Stimulated activated CD8-positive, alpha-beta memory T cell treated with anti-CD3 and anti-CD28 coated beads, Interleukin-15, amount 100 ng/mL, for 24 hours (primary cell): ENCODE measurements at places on chromosomes 1 and 21.

DNA sequence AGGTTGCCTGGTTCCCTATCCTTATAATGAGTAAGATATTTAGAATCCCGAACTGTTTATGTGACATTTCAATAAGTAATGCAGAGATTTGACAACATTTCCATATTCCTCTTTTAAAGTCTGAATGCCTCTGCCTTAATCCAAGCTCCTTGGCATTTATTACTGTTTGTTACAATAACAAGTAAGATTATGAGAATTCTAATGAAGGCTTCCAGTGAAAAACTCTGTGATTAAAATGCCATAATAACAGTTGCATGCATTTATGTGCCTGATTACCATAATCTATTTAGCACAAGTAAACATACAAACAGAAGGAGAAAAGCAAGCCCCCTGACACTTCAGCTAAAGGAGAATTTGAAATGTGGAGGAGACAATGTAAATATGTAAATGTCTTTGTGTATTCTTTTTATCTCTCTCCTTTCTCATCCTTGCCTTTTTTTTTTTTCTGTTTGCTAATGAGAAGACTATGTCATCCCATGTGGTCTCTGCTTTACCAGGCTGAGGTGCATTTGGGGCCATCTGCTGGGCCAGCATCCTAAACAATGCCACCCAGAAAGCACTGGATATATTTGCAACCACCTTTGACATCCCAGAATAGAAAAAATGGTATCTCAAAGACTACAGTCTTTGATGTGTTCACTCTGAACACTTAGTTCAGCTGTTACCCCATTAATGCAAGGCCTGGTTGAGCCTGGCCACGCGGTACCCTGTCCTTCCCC, 17.2 kb upstream of the OLIG2 start:
- no peak for DNase-seq

- DNase-seq, result no peak
Observed at GRCh38 chr1:221141096-221141495, 261.9 kb downstream of the HLX start.

- no peak for DNase-seq
Observed at GRCh38 chr1:163406772-163407171, 85.0 kb downstream of the NUF2 start.

DNA sequence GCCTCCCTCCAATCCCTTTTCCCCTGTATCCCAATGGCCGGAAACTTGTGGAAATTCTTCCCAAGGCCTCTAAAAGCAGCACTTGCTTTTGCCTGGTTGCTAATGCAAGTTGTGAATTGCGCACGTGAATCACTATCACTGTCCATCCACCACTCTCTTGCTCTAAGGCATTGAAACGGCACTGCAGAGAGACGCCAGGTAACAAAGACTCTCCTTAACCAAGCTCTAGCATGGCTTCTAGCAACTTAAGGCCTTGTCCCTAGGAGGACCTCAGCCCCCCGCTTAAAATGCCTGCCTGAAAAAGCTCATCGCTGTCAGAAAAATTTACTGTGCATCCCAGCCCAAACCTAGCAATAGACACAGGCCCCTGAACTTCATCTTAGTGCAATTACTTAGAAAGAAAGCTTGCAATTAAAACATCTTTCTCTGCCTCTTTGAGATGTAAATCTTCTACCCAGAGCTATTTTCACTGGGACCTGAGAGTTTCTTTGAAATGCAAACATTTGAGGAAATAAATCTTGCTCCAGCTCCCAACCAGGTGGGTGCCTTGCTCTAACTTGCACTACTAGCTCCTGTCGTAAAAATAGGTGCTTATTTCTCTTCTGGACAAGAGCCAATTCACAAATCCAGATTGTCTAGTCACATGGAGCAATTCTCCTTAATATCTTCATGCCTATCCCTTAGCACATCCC, 32.9 kb upstream of the ITLN2 start:
- no peak for DNase-seq

DNA sequence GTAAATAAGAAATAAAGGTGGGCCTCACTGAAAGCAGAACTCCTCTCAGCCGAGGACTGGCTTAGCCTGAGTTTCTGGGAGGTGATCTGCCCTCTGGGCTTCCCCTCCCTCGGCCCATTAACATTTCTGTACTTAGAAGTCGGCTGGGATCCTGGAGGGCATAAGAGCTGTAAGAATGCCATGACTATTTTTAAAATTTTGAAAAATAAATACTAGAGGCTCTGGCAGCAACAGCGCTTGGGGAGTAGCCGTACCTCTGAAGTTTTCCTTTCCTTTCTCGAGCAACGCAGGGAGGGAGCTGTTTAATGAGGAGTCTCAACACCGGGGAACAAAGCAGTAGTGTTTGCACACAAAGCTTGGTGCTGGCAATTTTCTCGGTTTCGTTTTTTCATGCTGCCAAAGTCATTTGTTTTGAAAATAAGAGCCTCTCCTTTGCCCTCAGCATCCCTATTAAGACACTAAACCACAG, 498.7 kb downstream of the SMYD3 start:
- DNase-seq, result no peak

DNA sequence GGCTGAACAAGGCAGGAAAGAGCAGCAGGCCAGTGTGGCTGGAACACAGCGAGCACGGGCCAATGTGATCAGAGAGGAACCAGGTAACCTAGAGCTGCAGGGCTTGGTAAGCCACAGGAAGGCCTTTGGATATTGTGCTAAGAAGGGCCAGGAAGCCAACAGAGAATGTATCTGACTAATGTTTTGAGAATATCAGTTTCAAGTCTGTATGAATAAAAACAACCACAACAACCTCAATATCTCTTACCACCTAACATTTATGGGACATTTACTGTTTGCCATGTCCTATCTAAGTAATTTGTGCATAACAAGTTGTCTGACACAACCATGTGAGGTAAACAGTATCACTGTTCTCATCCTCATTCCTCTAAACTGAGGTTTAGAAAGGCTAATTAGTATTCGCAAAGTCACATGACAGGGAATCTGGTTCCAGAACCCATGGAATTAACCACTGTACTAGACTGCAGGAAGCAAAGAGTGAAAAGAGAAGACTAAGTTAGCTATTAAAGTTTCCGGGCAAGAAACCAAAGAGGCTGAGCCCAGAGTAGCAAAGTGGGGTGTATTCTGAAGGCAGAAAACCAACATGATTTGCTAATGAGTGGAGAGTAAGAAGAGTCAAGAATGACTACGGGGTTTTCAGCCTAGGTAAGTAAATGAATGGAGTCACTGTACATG, 38.9 kb downstream of the SPRTN start:
- no peak for DNase-seq

- DNase-seq, result no peak
Observed at GRCh38 chr1:36924282-36924811, 110.0 kb downstream of the GRIK3 start.

GRCh38 chr21:45138199-45139002, 64.0 kb downstream of the ADARB1 start:
- DNase-seq, result peak; percentile 53

GRCh38 chr1:226547754-226548191, 791 bp upstream of the STUM start:
- peak; percentile 24 for DNase-seq

DNA sequence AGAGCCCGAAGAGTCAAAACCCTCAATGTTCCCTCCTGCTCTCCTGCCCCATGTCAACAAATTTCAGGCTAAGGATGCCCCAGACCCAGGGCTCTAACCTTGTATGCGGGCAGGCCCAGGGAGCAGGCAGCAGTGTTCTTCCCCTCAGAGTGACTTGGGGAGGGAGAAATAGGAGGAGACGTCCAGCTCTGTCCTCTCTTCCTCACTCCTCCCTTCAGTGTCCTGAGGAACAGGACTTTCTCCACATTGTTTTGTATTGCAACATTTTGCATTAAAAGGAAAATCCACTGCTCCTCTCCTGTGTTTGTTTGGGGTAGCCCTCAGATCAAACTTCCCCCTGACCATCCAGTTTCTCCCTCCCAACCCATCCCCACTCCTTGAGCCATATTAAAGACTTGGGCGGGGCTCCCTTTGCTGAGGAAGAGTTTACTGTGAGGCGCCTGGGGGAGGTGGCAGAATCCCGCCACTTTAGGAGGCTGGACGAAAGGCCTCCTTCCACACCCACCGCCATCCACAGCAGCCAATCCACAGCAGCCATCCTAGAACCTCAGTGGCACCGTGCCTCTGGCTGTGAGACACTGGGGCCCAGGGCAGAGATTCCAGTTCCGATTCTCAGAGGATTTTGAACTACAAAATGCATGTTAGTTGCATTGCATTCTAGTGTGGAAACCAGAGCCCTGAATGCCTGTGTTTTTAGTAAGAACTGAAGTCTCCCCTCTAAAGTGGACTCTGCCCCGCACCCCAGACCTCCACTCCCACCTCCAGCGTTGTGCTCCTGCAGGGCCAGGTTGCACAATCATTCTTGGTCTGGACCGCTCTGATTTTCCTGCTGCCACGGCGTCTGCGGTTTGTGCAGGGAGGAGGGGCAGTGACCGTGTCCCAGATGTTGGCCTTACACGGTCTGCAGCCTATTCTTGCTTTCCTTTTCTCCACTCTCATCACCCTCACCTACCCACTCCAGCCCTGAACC, 3.0 kb downstream of the OLFML3 start:
- DNase-seq, result no peak

DNA sequence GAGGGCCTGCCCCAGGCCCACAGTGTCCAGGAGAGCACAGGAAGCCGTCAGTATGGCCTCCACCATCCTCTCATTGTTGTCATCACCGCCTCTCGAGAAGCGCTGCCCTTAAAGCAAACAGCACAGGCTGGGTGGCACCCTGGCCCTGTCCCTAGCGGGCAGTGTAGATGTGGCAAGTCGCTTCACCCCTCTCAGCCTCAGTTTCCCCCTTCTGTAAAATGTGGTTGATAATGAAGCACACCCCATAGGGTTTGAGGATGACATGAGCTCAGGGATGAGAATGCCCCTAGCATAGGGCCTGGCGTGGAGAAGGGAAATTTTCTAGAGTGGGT, 13.4 kb downstream of the PLA2G2F start:
- no peak for DNase-seq

- no peak for DNase-seq
Observed at GRCh38 chr1:151635479-151636072, 23.7 kb downstream of the SNX27 start.

DNA sequence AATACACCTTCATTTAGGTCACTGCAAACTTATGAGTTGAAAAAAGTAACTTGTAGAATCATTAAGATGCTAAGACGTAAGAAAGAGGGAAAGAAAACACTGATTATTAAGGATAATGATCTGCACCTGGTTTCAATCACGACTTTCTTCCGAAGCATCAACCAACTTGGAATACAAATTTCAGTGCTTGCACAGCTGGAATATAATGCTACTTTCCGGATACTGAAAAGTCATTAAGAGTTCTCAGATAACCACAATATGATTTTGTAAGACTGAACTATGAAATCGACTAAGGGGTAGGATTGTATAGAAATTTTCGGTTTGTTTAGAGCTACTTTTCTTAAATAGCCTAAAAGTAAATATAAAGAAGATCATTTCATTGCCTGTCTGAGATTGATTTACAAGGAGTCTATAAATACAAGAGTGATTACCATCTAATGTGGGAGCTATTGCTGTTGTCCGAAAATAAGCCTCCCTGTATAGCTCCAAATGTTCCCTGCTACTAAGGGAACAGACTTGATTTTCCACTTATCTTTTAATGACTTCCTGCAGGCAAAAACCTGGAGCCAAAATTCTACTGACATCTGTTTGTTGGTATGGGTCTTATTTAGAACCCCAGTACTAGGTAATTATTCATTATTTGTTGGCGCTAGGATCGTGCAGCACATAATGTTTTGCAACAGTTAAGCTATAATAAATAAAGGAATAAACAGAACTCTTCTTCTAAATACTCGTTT, 673.3 kb downstream of the KCNT2 start:
- no peak for DNase-seq

DNA sequence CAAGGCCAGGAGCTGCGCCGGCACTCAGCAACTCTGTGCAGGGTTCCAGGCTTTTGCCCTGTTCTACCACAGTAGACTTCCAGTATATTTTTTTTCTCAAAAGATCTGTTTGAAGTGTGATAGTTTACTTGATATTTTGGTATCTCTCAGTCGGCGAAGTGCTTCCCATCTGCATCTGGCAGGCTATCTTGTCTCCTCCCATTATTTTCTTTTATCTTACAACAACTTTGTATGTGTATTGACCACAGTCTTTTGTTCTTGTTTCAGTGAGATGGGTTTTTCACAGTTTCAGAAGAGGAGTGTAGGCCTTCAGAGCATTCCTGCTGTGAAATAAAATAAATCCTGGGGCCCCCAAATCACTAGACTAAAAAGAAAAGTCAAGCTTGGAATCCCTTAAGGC, 292.9 kb downstream of the PTGER3 start:
- DNase-seq, result no peak

- no peak for DNase-seq
Observed at GRCh38 chr1:109499661-109500536, 6.0 kb downstream of the CYB561D1 start.

DNA sequence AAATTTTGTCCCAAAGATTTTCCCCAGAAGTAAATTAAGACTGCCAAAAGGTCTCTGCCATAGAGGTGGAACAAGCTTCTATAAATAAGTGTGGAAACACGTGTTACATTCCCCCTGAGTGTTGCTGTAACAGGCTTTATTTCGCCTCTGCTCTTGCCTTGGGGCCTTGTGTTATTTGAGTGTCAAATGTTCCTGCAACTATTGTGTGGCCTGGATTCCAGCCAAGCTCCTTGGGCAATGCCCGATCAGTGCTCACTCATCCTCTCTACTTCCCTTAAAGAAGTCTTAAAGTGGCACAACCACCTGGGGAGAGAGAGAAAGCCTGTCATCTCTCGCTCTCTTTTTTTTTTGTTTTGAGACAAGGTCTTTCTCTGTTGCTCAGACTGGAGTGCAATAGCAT, 156.7 kb downstream of the NR5A2 start:
- no peak for DNase-seq

DNA sequence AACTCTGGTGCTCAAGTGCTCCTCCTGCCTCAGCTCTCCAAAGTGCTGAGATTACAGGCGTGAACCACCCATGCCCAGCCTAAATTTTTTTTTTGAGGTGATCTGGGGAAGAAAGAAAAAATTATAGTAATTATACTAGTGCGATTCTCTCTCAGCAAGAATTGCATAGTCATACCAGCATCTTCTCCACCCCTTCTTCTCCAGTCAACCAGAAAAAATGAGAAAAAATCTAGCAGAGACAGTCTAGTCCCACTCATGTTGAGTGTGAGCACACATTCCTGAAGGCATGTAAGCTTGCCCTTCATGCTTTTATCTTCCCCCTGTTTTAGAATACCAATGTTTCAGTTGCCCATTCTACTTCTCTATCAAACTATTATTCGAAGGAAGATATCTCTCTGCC, 207.6 kb downstream of the S1PR1 start:
- no peak for DNase-seq

DNA sequence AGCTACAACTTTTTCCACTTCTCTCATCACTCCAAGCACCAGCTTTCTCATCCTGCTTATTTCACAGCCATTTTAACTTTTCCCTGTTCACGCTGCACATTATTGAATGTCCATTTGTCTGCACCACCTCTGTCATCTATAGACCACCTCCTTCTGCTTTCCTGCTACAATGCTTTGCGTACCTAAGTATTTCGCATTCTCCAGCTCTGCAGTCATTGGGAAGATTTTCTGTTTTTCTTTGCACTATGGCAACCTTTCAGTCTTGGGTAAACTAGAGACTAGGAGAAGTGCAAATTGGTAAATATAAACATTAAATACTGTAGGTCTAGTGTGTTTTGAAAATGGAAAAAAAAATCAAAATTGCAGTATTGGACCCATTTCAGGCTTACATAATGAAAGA, 835 bp downstream of the CCDC30 start:
- DNase-seq, result no peak
